GM12891 (cell line): ENCODE measurements at places on chromosomes 4 and X.

GRCh38 chr4:155428128-155428527 is 51.4 kb upstream of the MAP9 start:
- no peak for DNase-seq

GRCh38 chr4:83318666-83319065 is 16.0 kb downstream of the HPSE start:
- no peak for DNase-seq

- no peak for DNase-seq
Observed at GRCh38 chr4:182805321-182805720, 111.9 kb downstream of the DCTD start.

- DNase-seq: no peak
Observed at GRCh38 chr4:179695175-179695574, 2252.9 kb upstream of the AGA start.

DNA sequence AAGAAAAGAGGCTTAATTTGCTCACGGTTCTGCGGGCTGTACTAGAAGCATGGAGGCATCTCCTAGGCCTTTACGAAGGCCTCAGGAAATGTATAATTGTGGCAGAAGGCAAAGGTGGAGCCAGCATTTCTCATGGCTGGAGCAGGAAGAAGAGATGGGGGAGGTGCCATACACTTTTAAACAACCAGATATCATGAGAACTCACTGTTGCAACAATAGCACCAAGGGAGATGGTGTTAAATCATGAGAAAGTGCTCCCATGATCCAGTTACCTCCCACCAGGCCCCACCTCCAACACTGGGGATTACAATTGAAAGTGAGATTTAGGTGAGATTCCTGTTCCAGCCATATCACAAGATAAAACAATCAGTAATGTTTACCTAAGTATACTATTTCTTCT is 45.5 kb downstream of the MTHFD2L start:
- no peak for DNase-seq

DNA sequence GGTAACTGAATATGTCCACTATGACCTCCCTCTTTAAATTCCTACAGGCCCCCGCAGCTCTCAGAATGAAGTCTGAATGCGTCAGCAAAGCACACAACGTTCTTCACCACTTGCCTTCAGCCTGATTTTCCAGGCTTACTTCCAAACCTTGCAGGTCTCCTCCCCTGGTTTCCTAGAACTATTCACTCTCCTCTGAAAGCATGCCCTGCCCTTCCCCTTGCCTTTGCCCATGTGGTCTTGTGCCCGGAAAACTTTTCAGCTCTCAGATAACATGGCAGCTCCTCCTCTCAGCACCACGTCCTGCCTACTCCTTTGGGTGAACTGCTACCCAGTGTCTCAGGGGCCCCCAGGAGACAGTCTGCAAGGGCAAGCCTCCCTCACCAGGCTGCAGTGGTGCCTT is 268.5 kb upstream of the LDB2 start:
- no peak for DNase-seq

- DNase-seq: no peak
Observed at GRCh38 chr4:71540749-71541269, 202.0 kb downstream of the SLC4A4 start.

GRCh38 chr4:142817442-142817841 is 28.7 kb downstream of the INPP4B start:
- DNase-seq: no peak

DNA sequence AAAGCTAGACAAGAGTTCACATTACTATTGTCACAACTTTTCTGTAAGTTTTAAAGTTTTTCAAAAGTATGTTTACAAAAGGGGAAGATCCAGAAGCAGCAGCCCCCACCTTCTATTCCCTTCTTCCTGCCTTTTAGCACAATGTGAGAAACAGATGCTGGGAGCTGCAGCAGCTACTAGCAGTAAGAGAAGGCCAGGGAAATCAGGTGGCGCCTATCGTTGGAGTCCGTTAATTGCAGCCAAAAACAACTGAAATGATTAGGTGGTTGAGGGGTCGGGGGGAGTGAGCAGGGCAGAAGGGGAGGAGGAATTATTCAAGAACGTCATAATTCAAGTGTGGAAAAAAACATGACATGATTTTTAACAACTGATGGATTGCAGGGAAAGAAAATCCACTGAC is 27.4 kb downstream of the FRYL start:
- DNase-seq: no peak

DNA sequence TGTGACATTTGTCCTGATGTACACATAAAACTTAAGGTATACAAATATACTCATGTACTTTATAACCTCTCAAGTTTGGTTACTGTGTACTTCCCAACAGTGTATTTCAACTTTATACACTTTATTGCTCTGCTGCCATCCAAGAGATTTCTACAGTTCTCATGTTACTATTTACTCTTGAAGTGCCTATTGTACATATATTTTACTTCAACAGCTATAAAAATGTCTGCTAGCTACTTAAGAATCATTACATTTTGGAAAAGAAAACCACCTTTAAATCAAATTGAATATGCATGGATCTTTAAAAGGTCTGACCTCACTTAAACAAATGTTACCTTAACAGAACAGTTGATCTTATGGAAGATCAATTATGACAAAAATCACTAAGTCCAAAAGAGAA is 1056.4 kb downstream of the ADGRL3 start:
- no peak for DNase-seq

DNA sequence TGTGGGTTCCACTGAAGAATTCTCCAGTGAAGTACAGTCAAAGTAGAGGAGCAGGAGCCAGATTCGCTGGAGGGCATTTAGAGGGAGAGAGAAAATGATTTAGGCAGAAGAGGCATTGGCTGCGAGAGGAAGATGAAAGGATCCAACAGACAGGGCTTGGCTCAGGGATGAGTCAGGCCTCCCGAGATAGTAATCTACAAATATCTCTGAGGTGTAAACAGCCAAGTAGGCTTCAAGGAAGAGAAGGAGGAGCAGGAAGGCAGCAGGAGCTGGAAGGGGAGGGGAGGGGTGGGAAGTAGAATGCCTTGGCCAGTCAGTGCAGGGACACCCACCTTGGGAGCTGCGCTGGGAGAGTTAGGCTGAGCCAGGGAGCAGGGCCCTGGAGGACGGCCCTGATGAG is 55.5 kb downstream of the PJA1 start:
- no peak for DNase-seq

- no peak for DNase-seq
Observed at GRCh38 chr4:33696041-33696440, 2548.3 kb downstream of the ARAP2 start.

DNA sequence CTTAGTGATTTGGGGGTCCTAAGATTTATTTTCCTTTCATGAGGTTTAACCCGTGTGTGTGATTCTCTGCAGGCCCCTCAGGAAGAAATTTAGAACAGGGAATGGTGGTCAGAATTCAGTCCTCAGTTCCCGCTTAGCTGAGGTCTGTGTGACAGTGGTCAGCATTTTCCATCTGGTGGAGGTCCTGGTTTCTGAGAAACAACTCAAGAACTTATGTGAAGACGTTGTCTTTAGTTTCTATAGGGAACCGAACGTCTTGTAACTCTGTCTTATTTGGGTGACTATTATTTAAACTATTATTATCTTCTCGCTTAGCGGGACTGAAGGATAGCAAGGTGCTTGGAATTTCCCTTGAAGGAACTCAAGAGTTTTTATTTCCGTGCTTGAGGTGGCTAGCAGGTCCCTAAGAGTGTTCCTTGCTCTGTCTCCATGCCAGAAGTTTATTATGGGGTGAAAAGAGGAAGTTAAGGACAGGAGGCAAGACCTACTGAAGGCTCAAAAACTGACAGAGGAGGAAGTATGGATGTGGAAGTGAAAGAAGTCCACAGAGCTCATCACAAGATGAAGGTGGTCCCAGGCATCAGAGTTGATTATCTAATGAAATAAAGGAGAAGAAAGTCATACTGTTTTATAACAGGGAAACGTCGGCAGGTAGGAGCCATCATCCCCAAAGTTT is 9.4 kb downstream of the MGST2 start:
- no peak for DNase-seq

GRCh38 chr4:182978152-182978827 is 61.1 kb upstream of the DCTD start:
- no peak for DNase-seq
